Right kidney (tissue), 9 donors: ENCODE measurements at places on chromosomes 2 and 18.

- DNase-seq = no peak
Observed at GRCh38 chr2:42835577-42836371, 43.4 kb upstream of the HAAO start.

DNA sequence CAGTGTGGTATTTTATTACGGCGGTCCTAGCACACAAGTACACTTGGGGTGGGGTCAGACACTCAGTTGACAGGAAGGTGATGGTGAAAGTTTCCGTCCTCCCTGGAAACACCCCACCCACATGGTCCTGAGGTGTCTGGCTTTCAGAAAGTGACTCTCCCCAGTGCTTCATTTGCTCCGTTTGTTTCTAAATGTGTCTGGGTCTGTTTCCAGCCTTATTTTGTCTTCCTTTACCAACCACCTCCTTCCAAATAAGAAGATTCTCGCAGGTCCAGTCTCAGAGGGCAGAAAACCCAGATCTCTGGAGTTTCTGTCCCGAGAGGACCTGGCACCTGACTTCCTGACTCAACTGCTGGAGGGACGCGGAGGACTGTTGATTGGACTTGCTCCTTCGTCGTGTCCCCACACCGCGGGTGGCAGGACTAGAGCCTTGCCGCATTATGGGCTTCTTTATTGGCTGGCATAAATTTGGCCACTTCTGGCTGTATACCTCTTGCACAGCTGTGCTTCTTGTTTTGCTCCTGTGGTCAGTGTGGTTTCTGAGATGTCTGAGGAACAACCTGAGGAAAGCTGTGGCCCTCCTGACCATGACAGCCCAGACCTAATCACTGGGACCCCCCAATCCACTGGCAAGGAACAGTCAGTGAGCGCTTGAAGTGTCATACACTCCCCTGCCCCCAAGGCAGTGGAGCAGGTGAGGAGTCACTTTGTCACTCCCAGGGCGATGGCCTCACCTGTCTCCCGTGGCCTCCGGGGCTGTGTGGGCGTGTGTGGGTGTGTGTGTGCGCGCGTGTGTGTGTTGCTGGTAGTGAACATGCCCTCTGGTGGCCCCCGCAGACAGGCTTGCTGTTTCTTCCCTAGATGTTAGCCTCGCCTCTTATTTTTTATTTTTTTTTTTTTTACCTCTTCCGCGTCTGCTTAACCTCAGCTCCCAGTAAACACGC is 45.6 kb downstream of the MEX3C start:
- DNase-seq = no peak

DNA sequence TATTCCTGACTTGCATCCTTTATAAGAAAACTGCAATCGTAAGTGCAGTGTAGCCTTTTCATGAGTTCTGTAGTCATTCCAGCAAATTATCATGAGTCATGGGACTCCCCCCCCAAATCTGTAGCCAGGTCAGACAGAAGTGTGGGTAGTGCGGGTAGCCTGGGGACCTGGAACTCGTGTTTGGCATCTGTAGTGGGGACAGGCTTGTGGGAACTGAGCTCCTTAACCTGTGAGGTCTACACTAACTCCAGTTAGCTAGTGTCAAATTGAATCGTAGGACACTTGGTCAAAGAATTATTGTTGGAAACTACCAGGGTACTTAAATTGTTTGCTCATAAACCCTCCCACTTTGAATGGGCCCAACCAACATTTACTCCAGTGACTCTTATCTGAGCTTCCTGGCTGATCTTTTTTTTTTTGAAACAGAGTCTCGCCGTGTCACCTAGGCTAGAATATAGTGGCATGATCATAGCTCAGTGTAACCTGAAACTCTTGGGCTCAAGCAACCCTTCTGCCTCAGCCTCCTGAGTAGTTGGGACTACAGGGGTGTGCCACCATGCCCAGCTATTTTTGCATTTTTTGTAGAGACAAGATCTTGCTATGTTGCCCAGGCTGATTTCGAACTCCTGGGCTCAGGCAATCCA is 12.4 kb downstream of the PFN4 start:
- no peak for DNase-seq

DNA sequence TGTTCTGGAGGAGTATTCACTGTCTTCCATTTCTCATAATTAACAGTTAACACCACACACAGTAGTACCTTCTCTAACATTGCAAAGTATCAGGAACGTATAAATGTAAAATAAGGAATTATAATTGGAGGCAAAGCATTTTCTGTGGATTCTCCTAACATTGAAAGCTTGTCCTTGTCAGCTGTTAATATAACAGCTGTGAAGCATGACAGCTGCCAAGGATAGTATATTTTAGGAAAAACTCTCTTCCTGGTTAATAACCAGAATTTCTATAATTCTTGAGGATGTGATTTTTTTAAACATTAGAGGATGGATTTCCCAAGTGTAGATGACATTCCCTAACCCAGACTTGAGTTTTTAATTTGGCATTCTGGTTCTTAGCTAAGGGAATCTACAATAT is 110.3 kb downstream of the EPC2 start:
- DNase-seq = no peak

DNA sequence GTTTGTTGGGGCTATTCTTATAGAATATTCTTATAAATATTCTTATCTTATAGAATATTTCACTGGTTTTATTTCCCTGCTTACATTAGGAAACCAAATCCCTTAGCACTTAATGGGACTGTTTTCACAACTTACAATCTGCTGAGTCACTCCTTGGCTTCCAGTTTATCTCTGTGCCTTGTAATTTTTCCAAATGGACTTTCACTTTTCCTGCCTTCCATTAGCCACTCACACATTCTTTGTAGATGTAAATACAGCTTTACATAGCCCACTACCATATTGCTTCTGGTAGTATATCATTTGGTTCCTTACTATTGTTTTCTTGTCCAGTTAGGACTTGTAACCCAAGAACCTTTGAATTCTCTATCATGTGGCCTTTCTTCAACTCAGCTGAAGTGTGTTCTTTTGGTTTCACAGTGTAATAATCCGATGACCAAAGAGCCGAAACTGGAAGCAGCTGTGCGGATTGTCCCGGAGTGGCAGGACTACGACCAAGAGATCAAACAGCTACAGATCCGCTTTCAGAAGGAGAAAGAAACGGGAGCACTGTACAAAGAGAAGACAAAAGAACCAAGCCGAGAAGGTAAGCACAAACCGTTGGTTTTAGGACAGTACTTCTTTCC is 96.1 kb downstream of the UGGT1 start:
- DNase-seq = no peak

GRCh38 chr2:231685349-231686191 is 22.8 kb upstream of the PTMA start:
- no peak for DNase-seq

GRCh38 chr18:4125627-4126230 is 329.4 kb downstream of the DLGAP1 start:
- no peak for DNase-seq

DNA sequence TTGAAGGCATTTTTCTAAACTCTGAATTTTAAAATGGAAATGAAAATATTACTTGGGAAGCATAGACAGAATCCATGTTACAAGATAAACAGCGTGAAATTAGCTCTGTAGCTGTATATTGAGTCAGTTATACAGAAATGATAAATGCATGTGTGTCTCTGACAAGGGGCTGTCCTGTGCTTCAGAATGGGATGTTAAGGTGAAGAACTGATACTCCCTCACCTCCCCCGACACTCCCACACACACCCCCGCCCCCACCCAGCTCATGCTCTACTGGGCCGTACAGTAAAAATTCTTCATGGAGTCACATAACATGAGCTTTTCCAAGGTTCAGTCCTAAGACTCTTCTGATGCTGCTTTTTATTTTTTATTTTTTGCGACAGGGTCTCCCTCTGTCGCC is 869 bp upstream of the THUMPD2 start:
- peak; percentile 5 for DNase-seq

- DNase-seq = no peak
Observed at GRCh38 chr2:95296880-95297487, at the start of gene KCNIP3. KCNIP3 (plus strand) TSS chr2:95297347; CDS start chr2:95297439, 92 bp downstream.

GRCh38 chr2:48332286-48332685 is 197.7 kb upstream of the STON1 start:
- no peak for DNase-seq

DNA sequence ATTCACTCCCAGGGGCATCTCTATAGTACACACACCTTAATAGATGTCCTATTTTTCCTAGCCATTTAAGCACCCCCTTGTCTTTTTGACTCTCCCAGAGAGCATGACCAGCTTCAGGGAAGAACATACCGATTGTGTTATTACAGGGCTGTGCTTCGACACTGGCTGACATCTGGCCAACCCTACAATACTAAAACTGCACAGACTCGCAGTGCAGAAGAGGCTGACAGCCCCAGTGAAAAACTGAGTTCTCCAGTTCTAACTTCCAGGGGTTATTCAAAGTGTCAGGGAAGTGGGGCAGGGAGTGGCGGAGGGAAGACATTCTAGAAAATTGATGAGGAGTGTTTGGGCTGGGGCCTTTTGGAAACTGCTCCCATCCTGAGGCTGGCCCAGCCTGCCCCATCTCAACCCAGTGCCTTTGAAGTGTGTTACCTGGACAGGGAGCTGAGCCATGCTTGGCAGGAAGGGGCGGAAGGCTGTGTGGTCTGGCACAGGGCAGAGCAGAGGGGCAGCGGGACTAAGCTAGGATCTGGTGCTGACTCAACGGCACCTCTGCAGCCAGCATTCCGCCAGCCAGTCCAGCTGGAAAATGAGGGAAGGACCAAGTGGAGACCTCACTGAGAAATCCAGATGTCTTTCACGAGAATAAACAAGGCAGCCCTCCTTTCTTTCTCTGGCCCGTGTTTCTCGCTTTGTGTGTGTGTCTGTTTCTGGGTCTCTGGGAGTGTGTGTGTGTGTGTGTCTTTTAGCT is 15.4 kb upstream of the IGFBP5 start:
- no peak for DNase-seq

DNA sequence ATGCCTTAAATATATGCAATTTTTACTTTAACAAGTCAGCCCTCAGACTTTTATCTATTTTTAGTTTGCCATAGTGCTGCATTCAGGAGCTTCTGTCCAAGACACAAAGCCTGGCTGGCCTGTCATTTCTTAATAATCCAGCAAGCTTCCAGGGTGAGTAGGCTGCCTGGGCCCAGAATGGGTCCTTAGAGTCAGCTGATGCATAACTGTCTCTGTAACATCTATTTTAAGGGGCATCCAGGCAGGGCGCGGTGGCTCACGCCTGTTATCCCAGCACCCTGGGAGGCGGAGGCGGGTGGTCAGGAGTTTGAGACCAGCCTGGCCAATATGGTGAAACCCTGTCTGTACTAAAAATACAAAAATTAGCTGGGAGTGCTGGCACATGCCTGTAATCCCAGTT is 11.8 kb upstream of the GNLY start:
- no peak for DNase-seq

- no peak for DNase-seq
Observed at GRCh38 chr18:63817441-63818051, 42.3 kb downstream of the SERPINB7 start.

DNA sequence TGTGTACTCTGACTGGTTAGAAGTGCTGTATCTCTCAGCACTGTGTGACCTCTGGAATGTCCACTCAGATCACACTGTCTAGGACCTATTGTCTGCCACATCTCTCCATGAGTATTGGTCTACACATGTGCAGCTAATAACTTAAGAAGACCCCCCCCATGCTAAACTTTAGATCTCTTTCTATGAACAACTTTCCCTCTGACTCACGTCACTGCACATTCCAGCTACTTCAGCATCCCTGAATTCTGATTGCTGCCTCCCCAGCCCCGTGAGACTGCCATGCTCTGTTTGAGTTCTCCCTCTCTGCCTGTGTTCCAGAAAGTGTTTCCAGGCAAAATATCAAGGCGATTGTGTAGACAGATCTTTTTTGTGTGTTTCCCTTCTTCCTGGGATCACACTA is 41.8 kb downstream of the RAPGEF4 start:
- DNase-seq = no peak

GRCh38 chr2:10957391-10957790 is 45.7 kb downstream of the KCNF1 start:
- no peak for DNase-seq

- DNase-seq = no peak
Observed at GRCh38 chr2:169005080-169005598, 26.0 kb downstream of the ABCB11 start.

DNA sequence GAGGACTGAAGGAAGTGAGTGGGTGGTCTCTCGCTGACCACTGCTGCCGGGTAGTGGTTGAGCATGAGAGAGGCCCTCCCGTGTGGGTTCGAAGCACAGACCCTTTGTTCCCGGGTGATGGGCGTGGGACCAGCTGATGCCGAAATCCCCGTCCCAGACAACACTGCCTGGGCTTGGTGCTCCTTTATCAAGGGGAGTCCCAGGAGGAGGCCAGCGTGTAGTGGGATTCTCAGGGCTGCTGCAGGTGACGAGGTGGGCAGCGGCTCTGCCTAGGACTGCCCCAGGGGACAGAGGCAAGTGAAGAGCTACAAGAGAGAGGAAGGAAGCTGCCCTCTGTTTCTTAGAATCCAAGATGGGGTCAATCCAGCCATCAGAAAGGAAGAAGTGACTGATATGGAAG is 251.3 kb upstream of the PXDN start:
- DNase-seq = no peak

- no peak for DNase-seq
Observed at GRCh38 chr2:8752385-8752784, 70.5 kb downstream of the ID2 start.

- DNase-seq = peak; percentile 43
Observed at GRCh38 chr2:240791821-240792628, 28.0 kb downstream of the KIF1A start.

DNA sequence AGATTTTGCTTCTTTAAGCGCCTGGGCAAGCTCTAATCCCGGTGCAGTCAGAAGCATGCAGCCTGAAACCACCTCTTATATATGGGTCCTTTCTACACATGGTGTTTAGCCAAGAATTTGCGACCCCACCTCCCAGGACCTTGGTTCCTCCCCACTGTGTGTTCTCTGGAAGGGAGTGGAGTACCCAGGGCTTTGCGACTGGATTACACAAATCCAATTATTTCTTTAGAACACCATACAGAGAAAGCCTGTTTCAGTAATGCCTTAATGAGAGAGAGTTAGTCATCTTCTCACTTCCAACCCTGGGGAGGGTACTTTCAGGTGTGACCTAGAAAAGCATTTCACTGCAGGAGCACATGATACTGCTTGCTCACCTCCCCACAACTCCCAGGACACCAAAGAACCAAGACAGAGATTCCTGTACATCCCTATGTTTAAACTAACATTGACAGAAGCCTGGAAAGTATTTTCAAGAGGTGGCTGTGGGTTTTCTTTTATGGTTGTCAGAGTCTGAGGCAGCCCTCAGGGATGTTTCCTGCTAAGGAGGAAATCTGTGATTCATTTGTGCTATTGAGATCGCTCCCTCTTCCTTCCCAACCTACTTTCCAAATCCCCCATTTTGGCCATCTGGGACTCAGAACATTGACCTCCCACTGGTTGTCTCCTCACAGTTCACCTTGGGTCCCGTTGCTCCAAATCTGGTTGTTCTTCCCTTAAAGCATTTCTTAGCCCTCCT is at the start of gene CAPN14:
TSS of gene CAPN14 (minus strand) at position 51 of the 736 bp plus-strand sequence. CDS start 12,068 bp downstream, outside the sequence.
- no peak for DNase-seq

GRCh38 chr18:10477121-10477862 is 22.9 kb downstream of the APCDD1 start:
- no peak for DNase-seq

DNA sequence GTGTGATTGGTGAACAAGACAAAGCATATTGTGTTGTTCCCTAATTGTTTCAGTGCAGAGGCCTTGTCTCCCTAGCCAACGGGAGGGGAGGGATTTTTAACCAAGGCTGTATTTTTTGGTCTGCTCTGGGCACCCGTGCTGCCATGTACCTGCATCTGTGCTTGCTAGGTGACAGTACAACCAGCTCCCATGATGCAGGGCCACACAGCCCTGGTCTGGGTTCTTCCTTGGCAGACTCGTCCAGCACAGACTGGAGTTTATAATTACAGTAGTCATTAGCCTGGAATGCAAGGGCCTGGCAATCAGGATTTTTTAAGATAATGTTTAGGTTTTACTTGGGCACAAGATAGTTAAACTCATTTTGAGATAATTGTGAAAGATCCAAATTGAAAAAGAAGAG is 36.4 kb downstream of the TCF7L1 start:
- DNase-seq = no peak

GRCh38 chr2:157625296-157625695 is 3.4 kb downstream of the ACVR1C start:
- DNase-seq = no peak
